ENCODE measurements at places on chromosomes 3 and 15.

DNA sequence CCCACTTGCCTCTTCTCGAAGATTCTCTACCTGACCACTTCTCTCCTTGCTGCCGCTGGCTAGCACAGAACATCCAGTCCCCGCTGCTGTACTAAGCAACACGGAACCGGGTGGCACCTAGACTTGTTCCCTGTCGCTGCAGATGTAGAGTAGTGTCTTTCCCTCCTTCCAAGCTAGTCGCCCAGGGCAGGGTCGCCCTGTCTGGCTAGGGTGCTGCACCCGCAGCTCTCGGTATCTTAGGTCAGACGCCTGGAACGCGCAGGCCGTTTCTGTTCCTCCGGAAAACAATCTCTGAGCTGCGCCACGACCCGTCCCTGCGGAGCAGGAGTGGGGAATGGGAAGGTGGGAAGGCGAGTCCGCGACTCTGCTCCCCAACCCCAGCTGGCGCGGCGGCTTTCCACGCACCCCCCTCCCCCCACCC lies 758 bp upstream of the SNX33 start:
- DNase-seq = peak; percentile 73

- no peak for DNase-seq
These were observed 173.3 kb downstream of the RBMS3 start for GRCh38 chr3:29454161-29454611.

- DNase-seq = no peak
These were observed 350.8 kb upstream of the C2CD4B start for GRCh38 chr15:62515696-62516395.

GRCh38 chr15:68214838-68215254 lies 9.7 kb upstream of the CALML4 start:
- DNase-seq = no peak

DNA sequence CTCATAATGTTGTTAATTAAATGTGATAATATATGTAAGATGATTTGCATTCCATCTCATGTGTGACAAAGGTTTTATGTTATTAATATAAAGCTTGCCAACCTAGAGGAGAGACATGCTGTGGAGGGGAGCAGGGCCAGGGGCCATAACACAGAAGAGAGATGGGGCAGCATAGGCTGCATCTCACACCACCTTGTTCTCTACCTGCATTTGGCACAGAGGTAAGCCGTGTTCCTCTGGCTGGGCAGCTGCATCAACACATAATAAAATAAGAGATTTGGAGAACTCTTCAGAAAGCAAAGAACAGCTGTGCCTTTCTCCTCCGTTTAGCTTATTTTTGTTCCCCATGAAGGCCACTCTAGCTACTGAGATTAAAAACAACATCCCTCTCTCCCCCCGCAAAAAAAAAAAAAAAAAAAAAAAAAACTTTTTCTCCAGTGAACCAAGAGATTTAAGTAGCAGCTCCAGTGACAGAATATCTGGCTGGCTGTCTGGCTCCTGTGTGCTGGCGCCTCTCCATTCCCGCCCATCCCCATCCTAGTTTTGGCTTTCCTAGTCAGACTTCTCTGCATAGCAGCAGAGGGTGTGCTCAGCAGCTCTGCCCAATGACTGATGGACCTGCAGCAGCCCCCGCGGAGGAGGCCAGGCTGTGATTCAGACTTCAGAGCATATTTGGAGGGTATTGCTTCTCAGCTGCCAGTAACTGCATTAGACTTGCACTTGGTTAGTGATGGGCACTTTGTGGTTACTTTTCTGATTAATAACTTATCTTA lies 52.2 kb upstream of the STXBP5L start:
- DNase-seq = no peak

GRCh38 chr3:72448858-72449257 lies 399.4 kb downstream of the SHQ1 start:
- DNase-seq = no peak

DNA sequence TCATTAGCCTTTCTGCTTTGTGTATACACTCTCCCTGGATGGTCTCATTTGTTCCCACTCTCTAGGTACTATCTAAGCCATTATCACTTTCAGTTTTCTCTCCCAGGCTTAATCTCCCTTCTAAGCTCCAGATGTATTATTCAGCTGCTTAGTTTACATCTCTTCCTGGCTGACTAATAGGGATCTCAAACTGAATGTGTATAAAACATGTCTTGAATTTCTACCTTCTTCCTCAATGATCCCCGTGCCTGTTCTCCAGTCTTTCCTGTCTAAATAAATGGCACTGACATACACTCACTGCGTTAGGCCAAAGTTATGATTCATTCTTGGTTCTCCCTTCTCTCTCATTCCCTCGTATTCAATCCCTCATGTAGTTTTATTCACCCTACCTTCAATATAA lies 127.3 kb downstream of the NR2F2 start:
- DNase-seq = no peak

DNA sequence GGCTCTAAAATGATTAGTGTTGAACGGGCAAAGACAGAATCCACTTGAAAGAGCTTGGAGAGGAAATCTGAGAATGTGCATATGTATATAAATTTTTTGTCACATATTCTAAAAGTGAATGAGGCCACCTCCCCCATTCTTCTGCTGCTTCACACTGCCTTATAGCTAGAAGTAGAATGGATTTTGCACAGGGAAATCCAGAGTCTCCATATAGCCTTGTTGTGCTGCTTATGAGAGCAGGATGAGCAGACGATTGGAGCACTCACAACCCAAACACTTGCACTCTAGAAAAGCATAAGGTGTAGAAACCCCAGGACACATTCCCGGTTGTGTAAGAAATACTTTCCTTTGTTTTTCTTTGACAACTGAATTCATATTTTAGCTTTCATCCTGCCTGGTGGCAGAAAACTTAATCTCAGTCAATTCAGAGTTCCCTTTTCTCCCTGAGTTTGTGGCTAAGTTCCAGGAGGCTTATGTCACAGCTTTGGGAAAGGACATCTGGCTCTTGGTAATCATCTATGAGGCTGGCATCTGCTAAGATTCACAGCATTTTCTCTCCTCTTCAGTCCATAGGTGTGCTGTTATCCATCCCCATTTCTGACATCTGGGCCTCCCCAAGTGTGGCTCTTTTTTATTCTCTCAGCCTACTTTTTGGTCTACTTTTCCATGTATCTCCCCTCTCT lies 188.4 kb upstream of the PFN2 start:
- peak; percentile 67 for DNase-seq

- DNase-seq = no peak
These were observed 856.5 kb upstream of the ARPP21 start for GRCh38 chr3:34782871-34783270.

GRCh38 chr3:18538463-18539230 lies 113.5 kb upstream of the SATB1 start:
- DNase-seq = no peak

Data from body of pancreas (tissue), 4 donors.